ENCODE measurements at places on chromosomes 2 and 18.

DNA sequence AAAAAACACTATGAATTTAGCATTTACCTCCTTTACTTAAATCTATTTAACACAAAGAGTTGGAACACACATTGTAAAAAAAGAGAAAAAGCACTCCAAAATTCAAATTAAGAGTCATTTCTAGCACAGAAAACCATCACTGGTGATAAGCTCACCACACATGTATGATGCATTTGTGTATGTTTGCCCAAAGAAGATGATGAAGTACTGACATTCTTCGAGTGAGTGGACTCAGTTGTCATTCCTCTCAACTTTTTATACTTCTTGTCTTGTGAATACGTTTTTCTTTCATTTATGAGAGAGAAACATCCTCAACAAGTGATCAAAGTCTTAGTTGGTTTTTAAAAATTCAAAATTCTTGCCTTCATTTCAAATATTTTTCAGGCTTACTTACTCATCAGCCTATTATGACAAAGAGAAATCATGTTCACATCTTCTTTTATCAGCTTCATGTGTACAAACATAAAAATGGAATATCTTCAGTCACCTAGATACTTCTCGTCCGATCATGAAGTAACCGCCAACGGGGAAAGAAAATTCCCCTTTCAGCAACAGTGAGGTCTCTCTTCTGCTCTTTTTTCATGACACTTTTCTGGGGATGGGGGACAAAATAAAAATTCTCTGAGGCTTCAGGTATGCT, 1.5 kb downstream of the DSEL start:
- DNase-seq = peak; percentile 2

DNA sequence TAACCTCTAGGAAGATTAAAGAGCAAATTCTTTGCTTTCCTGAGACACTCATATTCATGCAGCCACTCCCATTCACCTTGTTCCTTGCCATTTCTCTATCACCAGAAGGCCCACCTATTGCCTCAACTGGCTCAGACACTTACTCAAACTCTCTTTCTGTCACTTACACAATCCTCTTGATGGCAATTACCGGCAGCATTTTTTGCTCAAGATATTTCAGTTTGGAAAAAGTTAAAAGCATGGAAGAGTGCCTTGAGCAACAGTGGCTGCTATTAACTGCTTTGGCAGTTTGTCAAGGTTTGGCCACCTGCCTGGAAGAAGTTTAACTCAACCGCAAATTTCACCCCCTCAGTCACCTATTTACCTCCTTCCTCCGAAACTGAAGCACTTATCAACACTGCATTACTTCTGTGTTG, 1104.0 kb upstream of the PIK3C3 start:
- DNase-seq = no peak

- DNase-seq = no peak
Measured at GRCh38 chr2:86021396-86022378, 84.0 kb downstream of the POLR1A start.

- DNase-seq = no peak
Measured at GRCh38 chr2:3644246-3644525, 13.8 kb upstream of the ALLC start.

- no peak for DNase-seq
Measured at GRCh38 chr2:109162999-109163398, 34.0 kb downstream of the SH3RF3 start.

DNA sequence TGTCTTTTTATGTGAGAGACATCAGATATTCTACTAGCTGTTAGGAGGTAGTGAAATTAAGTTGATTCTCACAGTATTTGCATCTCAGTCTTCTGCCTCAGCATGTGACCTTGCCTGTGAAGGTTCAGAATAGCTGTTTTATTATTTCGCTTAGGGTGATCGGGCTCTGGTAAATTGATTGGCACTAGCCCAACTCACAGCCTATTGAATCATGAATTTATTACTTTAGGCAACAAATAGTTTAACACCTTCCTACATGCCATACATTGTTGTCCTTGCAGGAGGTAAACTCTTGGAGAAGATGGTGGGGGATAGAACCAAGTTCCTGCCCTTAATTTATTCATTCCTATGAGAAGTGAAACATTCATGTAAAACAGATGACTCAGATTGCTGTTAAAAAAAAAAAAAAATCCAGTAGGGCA, 101.9 kb downstream of the GPD2 start:
- DNase-seq = no peak

- no peak for DNase-seq
Measured at GRCh38 chr2:19802086-19802841, 99.5 kb downstream of the TTC32 start.

DNA sequence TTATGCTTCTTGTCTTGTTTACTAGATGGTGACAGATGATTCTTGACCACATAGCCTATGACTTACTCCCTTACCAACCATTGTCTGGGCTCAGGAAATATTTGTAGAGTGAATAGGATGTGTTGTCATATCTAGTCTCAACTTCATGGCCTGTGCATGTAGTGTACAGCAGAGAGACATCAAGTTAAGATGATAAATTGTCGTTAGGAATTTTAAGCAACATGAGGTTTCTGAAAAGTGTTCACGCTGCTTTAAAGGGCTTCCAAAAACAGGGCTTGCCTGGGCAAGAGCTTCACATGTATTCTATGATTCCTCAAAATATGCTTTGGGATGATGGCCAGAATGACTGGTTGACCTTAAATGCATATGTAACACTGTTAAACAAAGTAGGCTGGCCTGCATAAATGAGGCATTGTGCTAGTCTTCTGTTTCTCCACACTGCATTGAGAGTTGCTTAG, 424.0 kb downstream of the RND3 start:
- DNase-seq = no peak

GRCh38 chr2:85156619-85157018, 23.4 kb downstream of the TCF7L1 start:
- DNase-seq = no peak

- DNase-seq = no peak
Measured at GRCh38 chr2:121351521-121352318, 66.7 kb upstream of the TFCP2L1 start.

DNA sequence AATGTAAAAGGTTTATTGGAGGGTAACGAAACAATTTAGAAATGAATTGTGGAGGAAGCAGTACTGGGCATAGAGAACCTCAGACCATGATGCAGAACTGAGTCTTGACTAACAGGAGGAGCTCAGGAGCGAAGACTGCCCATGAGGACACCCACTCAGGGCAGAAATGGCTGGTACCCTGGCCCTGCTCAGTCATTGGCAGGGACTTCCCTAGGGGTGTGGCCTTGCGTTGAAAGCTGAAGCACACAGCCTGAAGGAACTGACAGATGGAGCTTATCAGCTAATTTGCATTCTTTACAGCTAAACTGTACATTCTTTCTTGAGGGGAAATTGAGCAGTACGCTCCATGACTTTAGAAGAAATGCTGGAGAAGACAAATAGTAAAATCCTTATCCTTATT, 57.1 kb downstream of the PDK1 start:
- peak; percentile 70 for DNase-seq

- no peak for DNase-seq
Measured at GRCh38 chr18:35027206-35027605, 14.0 kb upstream of the MAPRE2 start.

GRCh38 chr2:222693837-222694236, 22.4 kb downstream of the MOGAT1 start:
- no peak for DNase-seq

DNA sequence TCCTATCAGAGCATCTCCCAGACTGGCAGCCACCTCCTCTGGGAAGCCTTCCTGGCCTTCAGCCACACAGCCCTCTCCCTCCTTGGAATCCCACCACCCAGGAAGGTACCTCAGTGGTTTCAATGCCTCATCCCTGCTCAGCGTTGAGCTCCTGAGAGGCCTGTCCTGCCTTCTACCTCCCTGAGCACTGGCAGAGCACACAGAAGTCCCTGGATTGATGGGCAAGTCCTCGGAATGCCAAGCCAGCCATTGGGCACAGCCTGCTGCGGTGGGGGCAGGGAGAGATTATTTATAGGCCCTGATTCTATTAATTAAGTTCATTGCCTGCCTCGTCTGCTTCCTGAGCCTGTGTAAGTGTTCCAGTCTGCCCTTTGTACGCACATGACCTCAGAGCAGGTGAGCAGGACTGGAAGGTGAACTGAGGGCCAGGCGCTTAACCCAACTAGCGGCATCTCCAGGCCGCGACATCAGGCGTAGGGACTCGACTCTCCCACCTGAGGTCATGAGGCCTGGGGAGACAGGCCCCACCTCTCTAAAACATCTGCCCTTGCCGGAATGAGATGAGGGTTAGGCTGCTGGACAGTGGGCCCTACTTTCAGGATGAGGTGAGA, 63.4 kb downstream of the SMAD7 start:
- DNase-seq = no peak

GRCh38 chr18:23934252-23934651, 80.3 kb upstream of the TTC39C start:
- no peak for DNase-seq

DNA sequence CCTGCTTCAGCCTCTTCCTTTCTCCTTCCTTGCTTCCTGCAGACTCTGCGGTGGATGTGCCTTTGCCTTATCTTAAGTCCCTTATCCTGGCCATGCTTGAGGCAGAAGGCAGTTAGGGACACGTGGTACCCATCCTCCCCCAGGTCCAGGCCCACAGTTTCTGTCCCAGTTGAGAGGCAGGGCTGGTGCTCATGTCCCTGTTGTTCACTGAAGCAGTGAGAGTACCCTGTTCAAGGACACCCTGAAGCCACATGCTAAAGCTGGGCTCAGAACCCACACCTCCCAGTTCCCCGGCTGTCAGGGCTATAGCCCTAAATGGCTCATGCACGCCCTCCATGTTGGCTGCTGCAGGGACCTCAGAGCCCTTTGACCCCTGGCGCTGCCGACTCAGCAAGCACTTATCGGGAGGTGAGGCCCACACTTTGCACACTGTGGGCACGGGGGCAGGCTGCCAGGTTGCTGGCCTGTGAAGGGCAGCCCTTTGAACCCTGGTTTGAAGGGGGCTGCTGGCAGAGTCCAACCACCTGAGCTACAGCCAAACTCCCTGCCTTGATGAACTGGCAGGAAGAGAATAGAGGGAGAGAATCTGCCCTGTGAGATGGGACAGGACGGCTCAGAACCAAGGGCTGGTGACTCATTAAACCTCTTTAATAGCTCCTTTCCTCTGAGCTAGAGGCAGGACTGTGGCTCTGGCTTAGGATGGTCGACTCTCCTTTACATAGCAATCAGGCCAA, 6.3 kb downstream of the KHK start:
- DNase-seq = no peak

DNA sequence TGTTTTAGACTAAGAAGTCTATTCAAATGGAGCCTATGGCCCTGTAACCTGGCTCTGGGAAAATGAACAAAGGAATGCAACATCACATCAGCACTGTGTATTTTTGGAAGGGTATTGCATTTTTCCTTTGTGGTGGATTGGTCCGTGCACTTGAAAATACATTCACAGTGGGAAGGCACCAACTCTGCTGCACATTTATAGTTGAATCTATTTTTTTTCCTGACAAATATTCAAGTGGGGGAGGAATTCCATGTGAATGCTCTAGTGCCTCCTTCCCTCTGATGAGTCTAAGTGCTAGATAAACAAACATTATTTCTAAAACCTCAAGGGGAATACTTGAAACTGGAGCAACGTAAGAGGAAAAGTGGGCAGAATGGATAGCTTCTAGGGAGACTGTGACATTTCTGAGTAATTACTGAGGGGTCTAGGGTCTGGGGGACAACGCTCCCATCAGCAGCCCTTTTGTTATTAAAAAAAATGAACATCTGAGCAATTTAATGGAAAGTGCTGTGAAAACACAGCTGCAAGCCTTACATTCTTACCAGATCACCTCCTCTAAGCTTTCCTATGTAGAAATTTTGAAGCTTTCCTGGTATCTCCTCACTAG, 208.2 kb downstream of the SLC8A1 start:
- no peak for DNase-seq

DNA sequence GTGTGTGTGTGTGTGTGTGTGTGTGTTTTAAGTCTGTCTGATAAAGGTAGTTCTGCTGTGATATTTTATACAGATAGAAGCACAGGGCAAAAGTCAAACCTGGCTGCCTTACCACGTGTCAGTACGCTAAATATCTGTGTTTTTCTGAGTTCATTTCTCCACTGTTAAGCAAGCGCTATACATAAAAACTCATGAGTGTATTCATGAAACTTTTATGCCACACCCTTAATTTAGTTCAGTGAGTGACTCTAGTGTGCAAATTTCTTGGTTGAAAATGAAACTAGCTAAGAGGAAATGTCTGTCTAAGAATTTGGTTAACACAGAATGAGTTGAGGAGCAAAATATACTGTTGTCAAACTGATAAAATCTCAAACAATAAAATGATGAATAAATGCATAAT, 11.2 kb downstream of the CASP10 start:
- DNase-seq = no peak

DNA sequence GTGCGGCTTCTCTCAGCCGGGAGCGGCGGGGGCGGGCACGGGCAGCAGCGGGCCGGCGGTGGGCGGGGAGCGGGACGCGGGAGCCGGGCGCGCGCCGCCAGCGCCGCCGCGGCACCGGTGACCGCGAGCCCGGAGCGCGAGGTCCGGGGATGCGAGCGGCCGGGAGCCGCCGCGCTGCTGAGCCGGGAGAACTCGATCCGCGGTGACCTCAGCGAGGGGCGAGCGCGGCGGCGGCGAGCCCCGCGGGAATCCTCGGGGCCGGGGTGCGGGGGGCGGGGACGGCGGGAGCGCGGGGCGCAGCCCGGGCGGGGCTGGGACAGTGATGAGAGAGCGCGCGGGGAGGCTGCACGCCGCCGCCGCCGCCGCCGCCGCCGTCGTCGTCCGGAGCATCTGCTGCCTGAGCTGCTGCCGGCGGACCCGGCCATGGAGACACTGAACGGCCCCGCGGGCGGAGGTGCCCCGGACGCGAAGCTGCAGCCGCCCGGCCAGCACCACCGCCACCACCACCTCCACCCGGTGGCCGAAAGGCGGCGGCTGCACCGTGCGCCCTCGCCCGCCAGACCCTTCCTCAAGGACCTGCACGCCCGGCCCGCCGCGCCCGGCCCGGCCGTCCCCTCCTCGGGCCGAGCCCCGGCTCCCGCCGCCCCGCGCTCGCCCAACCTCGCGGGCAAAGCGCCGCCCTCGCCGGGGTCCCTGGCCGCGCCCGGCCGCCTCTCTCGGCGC, at the start of gene MTCL1:
Gene MTCL1 (plus strand): TSS at position 319 of the 723 bp plus-strand sequence. CDS start 105 bp downstream, at position 424.
- peak; percentile 65 for DNase-seq

- no peak for DNase-seq
Measured at GRCh38 chr2:231355508-231356465, 39.7 kb upstream of the B3GNT7 start.

DNA sequence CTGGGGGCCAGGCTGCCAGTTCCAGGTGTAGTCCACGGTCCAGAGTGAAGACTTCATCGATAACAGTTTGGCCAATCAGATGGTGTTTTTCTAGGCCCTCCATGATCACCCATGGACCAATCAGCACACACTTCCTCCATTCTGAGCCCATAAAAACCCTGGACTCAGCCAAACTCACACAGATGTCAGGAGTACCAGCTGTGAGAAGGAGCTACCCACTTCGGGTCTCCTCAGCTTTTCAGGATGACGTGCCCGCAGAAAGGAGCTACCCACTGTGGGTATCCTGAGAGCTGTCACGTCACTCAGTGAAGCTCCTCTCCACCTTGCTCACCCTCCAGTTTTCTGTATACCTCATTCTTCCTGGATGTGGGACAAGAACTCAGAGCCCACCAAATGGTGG, 210.0 kb upstream of the RASGRP3 start:
- DNase-seq = no peak

DNA sequence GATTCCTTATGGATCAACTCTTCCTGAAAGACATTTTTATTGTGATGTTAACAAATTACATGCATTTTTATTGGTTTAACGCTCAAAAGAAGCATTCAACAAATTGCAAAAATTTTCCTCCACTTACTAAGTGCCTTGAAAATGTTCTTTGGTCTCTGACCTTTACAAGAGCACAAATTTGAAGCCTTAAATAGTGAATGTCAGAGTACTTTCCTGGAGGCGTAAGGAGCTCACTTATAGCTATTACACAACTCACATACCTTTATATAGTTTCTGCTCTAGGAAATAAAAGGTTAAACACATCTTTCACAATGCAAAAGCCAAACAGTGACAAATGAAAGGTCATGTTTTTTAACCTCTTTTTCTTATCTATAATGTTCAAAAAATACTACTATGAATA, 405.7 kb upstream of the ZNF804A start:
- DNase-seq = no peak
